ENCODE measurements at places on chromosomes 2 and 18.
A peak's percentile ranks its signal among the peaks of the same experiment; 100 is the strongest.

DNA sequence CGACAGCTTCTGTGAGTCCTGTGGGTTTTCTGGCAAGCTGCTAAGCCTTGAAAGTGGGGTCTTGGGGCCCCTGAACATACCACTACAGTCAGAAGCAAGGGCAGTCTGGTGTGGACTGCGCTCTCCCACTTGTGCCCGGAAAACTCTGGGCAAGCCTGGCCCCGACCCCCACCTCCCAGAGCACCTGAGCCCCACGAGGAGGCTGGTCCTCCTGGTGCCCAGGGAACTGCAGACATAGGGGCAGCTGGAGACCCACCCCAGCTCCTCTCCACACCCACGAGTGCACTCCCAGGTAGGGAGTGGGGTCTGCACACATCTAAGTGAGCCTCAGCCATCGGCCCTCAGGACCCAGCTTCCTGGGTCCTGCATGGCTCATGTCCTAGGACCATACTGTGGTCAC is 16.2 kb upstream of the GPC1 start:
- no peak for DNase-seq

GRCh38 chr18:33820517-33821371 is 242.7 kb downstream of the ASXL3 start:
- DNase-seq: no peak

- peak; percentile 88 for DNase-seq
Observed at GRCh38 chr2:172404824-172405223, 22.6 kb upstream of the ITGA6 start.

GRCh38 chr2:138622613-138623012 is 121.0 kb downstream of the SPOPL start:
- DNase-seq: no peak

DNA sequence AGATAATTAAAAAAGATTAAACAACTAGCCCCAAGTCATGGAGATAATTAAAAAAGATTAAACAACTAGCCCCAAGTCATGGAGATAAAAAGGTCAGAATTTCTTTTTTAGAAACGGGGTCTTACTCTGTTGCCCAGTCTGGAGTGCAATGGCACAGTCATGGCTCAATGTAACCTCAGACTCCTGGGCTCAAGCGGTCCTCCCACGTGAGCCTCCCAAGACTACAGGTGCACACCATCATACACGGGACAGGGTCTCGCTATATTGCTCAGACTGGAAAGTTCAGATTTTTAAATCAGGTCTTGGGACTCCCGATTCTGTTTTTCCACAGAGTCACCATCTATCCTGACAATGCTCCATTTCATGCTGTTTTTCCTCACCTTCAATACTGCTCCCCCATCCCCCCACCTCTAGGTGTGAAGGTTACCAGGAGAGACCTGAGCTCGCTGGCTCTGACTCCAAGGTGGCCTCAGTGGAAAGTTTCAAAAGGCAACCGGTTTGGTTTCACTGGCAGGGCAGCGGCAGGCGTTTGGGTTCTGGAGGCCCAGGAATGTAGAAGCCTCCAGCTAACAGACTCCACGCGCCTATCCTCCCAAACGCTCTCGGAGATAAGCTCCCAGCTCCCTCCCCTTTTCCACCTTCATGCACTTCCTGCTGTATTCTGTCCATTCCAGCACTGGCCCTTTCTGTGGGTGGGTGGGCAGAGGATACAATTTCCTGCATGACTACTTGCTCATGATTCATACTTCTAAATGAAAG is 2.9 kb upstream of the SEMA4C start:
- DNase-seq: no peak

DNA sequence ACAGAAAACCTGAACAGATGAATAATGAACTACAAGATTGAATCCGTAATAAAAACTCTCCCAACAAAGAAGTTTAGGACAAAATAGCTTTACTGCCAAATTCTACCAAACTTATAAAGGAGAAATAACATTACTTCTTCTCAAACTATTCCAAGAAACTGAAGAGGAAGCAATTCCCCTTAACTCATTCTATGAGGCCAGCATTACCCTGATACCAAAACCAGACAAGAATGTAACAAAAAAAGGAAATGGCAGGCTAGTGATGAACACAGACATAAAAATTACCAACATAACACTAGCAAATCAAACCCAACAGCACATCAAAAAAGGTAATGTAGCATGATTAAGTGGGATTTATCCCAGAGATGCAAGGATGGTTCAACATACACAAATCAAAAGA is 213.7 kb upstream of the FOSL2 start:
- DNase-seq: no peak

DNA sequence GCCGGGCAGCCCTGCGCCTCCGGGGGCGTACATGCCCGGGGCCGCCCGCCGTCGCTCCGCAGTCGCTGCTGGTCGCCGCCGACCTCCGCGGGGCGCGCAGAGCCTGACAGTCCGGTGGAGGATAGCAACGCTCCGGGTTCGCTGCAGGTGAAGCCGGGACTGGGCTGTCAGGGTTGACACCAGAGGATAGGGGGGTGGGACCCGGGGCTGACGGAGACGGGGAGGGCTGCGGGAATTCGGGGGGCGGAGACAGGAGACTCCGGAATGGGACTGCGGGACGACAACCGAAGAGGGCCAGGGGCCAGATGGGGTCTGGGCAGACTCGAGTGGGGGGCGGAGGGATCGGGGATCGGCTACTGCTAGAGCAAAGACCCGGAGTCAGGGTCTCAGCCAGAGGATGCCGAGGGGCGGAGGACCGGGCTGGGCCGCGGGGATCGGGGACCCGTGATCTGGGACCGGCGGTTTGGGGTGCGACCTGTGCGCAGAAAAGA is 403 bp downstream of the TMEM127 start:
- DNase-seq: peak; percentile 17

GRCh38 chr2:23425338-23425871 is 40.4 kb downstream of the KLHL29 start:
- DNase-seq: no peak

DNA sequence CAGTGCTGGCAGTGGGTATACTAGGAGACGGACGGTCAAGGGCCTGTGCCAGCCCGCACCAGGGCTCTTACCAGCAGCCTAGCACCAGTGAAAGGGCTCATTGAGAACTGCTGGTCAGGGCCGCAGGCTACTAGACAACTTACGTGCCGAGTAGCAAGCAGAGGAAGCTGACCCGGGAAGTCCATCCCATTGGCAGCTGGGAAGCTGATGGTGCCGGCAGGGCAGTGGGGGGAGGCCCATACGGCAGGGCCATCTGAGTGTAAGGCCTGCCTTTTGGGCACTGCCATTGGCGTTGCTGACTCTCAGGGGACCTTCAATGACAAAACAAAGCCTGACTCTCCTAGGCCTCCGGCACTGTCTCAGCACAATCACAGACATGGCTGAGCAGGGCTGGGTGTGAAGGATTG is 20.6 kb downstream of the EFR3B start:
- DNase-seq: no peak

GRCh38 chr2:16395601-16396000 is 270.0 kb downstream of the CYRIA start:
- DNase-seq: no peak

DNA sequence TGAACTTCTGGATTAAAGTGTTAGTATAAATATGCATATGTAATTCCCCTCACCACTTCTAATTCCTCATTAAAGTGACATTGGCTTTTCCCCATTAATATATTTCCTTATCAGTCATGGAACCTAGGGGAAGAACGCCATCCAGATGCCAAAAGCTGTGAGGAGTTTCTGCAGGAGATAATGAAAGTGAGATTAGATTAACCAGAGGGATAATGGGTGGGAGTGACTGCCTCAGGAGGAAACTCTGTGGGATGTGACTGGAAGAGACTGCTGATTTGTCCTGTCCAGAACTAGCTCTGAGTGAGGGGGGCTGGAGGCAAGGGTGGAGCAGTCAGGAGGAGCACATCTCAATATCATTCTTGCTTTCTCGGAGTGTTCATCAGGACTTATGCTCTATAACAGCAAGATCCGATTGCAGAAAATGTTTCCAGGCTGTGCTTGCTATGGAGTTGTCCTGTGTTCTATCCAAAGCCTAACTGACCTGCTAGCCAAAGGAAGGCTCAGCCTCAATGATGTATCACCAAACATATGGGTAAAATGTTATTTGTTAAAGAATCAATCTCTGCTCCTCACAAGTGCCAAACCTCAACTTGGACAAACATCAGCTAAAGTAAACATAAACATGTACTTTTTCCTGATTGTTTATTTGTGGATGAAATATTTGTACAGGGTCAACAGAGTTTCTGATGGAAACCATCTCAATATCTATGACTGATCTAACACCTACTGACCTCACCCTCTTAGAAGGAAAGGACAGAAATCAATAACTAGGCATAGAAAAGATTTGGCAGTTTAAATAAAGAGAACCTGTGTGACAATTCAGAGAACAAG is 118.5 kb downstream of the ASXL3 start:
- no peak for DNase-seq

- DNase-seq: peak; percentile 20
Observed at GRCh38 chr2:189222468-189223105, 43.0 kb upstream of the COL5A2 start.

- DNase-seq: no peak
Observed at GRCh38 chr2:135850892-135851668, 14.1 kb upstream of the LCT start.

GRCh38 chr2:58237741-58238140 is 3.4 kb downstream of the FANCL start:
- DNase-seq: no peak

DNA sequence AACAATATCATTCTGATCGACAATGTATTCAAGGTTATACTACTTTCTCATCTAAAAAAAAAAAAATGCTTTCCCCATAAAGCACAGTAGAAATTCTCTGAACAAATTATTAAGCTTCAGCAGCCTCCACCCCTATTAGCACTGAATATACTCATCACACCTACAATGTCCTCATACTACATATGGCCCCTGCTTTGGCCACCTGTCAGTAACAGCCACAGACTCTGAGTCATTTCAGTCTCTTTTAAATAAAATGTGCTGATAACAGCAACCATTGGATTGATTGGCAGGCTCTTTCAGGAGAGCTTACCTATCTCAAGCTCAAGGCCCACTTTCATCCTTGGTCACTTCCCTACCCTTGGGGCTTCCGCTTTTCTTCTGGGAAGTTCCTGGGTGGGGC is 236.7 kb downstream of the TMX3 start:
- DNase-seq: no peak

GRCh38 chr2:174697255-174697654 is 67.0 kb downstream of the CHRNA1 start:
- peak; percentile 59 for DNase-seq

GRCh38 chr2:19860022-19860421 is 41.8 kb downstream of the TTC32 start:
- no peak for DNase-seq

- DNase-seq: no peak
Observed at GRCh38 chr2:66667301-66667700, 232.4 kb downstream of the MEIS1 start.

GRCh38 chr2:215657844-215658243 is 222.0 kb upstream of the FN1 start:
- peak; percentile 91 for DNase-seq

GRCh38 chr2:113858764-113859163 is 31.1 kb upstream of the ACTR3 start:
- peak; percentile 94 for DNase-seq

GRCh38 chr2:240892925-240893324 is 3.0 kb downstream of the MAB21L4 start:
- DNase-seq: no peak

GRCh38 chr2:219713110-219713509 is 85.7 kb downstream of the SLC4A3 start:
- DNase-seq: peak; percentile 35

- no peak for DNase-seq
Observed at GRCh38 chr18:49544362-49544761, 17.5 kb upstream of the LIPG start.

DNA sequence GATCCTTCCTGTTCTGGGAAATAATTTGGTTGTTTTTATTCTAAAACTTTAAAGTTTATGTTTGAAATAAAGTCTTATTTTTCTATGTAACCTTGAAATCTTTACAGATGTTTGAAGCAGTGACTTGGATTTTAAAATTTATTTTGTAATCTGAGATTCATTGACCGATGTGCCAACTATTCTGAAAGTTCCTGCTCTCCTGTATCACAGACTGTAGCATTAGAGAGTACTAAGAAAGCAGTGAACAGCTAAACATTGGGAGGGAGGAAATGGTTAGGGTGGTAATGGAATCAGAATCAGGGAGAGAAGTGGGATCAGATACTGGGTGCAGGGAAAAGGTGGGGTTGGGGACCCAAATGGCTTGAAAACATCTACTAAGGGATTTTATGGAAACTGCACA is 69.9 kb downstream of the CDC42EP3 start:
- DNase-seq: no peak

GRCh38 chr2:5946225-5947115 is 254.3 kb downstream of the SOX11 start:
- no peak for DNase-seq

- DNase-seq: peak; percentile 27
Observed at GRCh38 chr2:149388120-149388816, 57.9 kb downstream of the LYPD6 start.

GRCh38 chr18:79405781-79406575 is 10.2 kb downstream of the NFATC1 start:
- DNase-seq: no peak

DNA sequence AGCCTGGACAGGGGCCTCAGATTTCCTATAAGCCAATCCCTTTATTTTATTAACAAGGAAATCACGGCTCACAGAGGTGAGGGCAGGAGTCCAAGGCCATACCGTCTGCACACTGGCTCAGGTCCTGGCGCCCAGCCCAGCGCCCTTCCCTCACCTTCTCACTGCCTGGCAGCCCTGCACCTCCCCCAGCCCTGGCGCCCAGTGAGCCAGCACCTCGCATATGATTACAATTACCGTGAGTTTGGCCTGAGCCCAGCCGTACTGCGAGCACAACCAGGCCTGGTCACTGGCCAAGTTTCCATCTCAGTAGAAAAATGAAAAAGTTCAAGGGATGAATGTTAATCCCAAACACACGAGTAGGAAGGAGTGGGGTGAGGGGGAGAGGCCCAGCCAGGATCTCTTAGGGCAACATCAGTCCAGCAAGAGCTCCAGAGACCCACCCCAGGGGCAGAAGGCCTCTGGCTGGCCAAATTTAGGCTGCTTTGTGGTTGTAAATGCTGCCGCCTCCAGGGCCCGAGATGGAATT is 68.4 kb downstream of the MCFD2 start:
- DNase-seq: peak; percentile 97

- no peak for DNase-seq
Observed at GRCh38 chr2:196059491-196059960, 9.1 kb downstream of the DNAH7 start.

GRCh38 chr2:152223977-152224376 is 48.4 kb upstream of the STAM2 start:
- no peak for DNase-seq

GRCh38 chr2:121974897-121975661 is 219.6 kb downstream of the TSN start:
- DNase-seq: peak; percentile 73
